Stimulated activated CD4-positive, alpha-beta T cell treated with anti-CD3 and anti-CD28 coated beads, TNF-alpha, amount 100 ng/mL, for 1 hour (primary cell): ENCODE measurements at places on chromosomes 11 and 22.
A peak's percentile ranks its signal among the peaks of the same experiment; 100 is the strongest.

DNA sequence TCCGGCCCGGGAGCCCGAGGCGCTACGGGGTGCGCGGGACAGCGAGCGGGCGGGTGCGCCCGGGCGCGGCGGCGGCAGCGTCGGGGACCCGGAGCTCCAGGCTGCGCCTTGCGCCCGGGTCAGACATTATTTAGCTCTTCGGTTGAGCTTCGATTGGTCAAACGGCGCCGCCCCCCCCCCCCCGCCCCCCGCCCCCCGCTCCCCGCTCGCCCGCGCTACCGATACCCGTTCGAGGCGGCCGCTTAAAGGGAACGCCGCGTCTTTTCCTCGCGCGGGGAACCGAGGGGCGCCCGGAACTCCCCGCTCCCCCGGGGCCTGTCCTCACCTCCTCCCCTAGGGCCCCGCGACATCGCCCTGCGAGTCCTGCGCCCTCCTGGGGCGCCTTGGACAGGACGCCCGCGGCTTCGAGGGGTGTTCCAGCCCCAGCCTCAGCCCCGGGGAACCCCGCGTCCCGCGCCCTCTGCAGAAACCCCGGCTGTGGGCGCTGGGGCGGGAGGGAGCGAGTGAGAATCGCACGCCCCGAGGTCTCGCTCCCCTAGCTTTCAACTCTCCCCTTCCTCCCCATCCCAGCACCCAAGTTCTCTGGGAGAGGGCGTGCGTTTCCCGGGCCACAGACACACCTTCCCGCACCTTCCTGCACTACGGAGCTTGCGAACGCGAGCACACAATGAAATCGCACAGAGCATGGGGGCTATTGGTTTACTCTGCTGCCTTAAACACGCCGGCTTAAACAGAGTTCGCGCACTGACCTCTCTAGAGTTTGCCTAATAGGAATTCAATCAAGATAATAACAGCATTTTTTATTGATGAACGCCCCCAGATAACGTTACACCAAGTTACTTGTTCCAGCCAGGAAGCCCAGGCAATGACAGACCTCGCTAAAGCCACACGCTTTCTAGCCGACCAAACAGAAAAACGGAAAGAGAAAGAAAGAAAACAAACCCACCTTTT is at the start of gene BDNF:
TSS of gene BDNF (minus strand) at position 105 of the 951 bp plus-strand sequence. CDS start 41,891 bp downstream, outside the sequence.
- no peak for DNase-seq

DNA sequence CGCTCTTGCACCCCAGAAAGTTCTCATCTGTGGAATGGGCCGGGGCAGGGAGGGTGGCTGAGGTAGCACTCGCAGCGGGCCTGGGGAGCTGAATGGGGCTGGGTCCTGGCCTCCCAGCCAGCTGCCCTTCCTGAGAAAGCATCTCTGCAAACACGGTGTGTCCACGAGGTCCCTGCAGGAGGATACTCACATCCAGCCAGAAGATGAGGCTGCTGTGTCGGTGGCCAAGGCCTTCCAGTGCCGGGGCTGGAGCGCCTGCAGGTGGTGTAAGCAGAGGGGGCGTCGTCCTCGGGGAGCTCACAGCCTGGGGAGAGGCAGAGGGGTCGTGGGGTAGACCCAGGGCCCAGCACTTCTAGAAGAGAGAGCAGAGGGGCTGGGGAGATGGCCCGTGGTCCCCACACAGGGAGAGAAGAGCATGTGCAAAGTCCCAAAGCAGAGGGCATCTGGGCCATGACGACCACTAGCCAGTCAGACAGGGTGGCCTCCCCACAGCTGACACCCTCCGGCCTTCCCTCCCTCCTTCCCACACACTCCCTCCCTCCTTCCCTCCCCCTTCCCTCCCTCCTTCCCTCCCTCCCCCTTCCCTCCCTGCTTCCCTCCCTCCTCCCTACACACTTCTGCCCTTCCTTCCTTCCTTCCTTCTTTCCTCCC is 97.9 kb downstream of the WNT7B start:
- DNase-seq, result no peak

DNA sequence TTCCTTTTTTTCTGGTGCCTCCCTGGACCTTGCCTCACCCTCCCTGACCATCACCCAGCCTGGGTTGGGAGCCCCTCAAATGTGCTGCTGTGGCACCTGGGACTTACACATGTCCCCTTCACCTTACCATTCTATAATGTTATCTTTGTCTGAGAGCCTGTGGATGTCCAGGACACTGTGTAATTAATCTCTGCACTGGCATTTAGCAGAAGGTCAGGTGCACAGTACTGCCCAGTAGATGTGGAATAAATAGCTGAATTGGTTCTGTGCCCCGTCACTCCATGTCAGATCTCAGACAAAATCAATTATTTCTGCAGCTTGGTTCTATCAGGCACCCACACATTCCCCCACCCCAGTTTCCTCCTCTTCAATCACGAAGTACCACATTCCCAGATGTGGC is 19.9 kb upstream of the DKK3 start:
- DNase-seq, result no peak

DNA sequence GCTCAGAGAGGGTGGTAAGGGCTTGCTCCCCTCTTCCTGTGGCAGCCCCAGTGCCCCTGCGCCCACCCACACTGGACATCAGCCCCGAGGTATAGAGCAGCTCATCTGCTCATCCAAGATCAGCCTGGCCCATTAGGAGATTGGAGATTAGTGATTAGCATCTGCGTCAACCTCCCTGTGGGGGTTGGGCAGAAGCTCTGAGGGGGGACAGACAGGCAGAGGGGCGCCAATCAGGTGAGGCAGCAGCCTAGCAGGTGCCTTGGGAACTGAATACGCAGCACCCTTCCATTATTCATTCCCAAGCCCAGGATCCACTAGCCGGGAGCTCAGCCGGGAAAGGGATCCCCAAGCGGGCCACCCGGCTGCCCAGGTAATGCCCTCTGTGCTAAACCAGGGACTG is 11.0 kb downstream of the SMTN start:
- no peak for DNase-seq

DNA sequence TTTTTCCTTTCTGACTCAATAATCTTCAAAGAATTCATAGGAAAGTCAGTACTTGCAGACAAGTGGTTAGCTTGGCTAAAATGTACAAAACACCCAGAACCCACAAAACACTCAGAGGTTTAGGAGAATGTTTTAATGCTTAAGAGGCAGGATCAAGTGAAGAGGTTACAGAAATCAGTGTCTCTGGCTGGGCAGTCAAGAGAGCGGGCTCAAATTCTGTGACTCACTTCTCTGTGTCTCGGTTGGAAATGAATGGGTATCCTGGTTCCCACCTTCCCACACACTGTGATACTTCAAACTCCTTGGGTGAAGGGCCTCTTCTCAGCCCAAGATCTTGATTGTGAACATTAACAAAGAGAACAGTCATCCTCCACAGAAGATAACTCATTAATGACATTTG is 3.8 kb downstream of the MPEG1 start:
- no peak for DNase-seq

DNA sequence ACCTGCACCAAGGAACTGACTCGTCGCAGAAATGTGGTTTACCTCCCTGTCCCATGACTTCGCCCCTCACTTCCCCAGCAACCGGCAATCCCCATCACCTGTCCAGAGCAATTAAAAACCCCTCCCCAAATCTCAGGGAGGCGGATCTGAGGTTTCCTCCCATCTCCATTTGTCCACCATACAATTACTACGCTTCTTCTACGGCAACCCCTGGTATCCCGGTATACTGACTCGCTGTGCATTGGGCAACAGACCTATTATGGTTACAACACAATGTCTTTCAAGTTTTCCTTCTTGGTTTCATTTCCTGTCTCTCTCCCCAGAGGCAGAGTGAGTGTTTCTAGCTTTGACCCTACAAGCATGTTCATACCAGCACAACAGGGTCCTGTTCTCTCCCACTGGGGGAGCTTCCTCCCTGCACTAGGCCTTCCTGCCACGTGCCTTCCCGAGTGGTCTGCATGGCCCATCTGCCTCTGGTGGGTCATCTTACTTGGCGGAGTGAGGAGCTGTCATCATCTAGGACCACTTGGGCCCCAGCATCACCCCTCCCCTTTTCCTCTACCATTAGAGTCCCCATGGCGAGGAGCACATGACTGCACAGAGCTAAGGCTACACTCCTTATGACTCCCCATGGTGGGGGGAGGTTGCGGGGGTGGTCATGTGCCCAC is 30.3 kb upstream of the NAP1L4 start:
- DNase-seq, result no peak

GRCh38 chr11:57568330-57568766 is 876 bp upstream of the UBE2L6 start:
- peak; percentile 89 for DNase-seq

GRCh38 chr11:58574881-58575280 is 775 bp downstream of the LPXN start:
- DNase-seq, result no peak

DNA sequence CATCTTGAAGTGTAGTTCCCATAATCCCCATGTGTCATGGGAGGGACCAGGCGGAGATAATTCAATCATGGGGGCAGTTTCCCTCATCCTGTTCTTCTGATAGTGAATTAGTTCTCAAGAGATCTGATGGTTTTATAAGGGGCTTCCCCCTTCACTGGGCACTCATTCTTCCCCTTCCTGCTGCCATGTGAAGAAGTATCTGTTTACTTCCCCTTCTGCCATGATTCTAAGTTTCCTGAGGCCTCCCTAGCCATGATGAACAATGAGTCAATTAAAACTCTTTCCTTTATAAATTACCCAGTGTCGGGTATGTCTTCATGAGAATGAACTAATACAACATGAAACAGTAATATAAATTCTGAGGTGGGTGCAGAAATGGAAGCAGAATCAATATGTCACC is 12.1 kb upstream of the SPTBN2 start:
- DNase-seq, result no peak

DNA sequence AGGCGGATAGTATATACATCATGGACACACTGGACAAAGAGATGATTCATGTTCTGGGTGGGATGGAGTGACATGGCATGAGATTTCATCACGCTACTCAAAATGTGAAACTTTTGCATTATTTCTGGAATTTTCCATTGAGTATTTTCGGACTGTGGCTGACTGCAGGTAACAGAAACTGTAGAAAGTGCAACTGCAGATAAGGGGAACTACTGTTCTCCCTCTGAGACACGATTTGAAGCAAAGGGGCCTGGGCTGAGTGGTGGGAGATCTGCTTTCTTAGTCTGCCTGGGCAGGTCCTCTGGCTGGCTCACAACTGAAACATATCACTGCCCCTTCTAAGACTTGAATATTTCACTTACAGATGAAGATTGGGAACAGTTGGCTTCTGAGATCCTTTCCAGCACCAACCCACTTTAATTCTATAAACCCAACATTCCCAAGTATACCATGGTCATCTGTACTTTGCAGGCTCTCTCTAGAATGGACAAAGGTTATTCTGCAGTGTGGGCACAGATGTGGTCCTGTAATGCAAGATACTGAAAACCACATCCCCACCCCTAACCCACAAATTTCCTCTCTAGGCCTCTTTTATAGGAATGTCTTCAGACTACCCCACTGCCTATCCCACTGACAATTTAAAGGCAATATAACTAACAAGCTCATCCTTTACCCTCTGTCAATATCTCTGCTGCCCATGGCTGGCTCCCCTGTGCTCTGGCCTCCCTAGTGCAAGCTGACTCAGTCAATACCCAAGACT is 121.1 kb downstream of the KCNC1 start:
- no peak for DNase-seq

DNA sequence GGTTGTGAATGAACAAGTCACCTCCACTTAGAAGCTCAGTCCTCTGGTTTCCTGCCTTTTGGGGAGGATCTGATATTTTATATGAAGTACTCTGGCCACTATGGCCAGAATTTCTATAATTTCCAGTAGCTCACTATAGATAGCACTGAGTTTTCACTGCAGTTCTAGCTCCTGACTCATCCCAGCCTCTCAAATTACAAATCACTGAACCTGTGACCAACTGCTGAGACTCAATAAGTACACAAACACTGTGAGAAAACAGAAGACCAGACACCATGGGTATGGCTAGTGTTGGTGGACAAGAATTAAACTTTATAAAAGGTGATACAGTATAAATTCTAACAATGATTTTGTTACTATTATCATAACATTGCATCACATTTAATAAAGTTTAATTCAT is 47.1 kb upstream of the UCP3 start:
- no peak for DNase-seq

DNA sequence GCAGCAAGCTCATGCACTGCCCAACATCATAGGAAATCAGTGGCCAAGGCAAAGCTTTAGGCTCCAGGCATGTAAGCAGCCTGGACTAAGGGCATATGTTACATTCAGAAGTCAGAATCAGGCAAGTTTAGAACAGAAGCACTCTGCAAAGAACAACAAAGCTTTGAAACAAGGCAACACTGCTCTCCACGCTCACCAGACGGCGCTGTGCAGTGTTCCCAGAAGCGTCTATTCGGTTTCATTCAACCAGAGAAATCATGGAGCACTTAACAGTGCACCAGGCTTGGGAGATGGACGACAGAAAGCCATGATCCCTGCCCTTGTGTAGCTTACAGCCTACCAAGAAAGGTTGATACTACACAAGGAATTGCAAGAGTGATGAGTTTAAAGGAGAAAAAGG is 555.8 kb downstream of the BUD13 start:
- no peak for DNase-seq

DNA sequence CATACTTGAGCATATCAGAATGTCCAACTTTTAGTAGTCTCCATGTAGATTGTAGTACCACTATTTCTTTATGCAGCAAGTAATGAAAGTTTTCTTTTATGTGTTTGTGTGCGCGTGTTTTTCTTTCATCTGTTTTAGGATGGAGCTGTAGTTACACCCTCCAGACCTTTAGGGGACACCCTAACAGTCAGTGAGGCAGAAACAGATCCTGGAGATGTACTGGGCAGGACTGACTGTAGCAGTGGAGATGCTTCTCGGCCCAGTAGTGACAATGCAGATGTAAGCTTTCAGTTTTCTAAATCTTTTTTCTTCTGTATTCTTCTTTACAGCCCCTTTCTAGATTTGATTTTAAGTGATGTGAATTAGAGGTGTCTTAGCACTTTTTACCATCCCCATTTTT is 79.9 kb upstream of the GRIK4 start:
- no peak for DNase-seq

DNA sequence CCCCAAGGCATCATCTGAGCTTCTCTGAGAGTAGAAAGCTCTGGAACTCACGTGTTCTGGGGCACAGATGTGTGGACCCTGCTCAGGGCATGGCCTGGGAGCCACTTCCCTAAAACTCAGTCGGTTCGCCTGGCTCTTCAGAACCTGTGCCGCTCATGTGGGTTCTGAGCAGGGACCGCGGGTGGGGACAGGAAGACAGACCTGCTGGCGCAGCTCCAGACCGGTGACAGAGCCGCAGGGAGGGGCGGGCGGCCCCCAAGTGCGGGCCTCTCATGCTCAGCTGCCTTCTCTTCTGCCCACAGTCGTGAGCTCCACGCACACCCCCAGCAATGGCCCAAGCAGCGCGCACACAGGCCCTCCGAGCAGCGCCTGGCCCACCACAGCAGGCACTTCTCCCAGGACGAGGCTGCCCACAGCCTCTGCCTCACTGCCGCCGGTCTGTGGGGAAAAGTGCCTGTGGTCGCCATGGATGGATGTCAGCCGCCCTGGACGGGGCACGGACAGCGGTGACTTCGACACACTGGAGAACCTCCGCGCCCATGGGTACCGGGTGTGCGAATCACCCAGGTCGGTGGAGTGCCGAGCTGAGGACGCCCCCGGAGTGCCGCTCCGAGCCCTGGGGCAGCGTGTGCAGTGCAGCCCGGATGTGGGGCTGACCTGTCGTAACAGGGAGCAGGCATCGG is 24.2 kb downstream of the MUC5AC start:
- DNase-seq, result no peak
